ENCODE measurements at places on chromosomes 5 and 9.

- no peaks in the 10 kb centered on the region for H3K4me1 ChIP-seq
- H3K27ac ChIP-seq = no peak overlapping the region
- no peak overlapping the region for H3K4me3 ChIP-seq
- no peak for DNase-seq
Observed at GRCh38 chr5:36389245-36389644, 87.5 kb upstream of the RANBP3L start.

GRCh38 chr5:60700416-60700757, 421 bp upstream of the DEPDC1B start:
- H3K4me3 ChIP-seq = peak overlapping the region; percentile 86
- peaks cover 5% of the 10 kb centered on the region for H3K36me3 ChIP-seq
- DNase-seq = no peak
- peaks cover 16% of the 10 kb centered on the region for H3K4me1 ChIP-seq
- H3K27me3 ChIP-seq = peaks cover 7% of the 10 kb centered on the region

DNA sequence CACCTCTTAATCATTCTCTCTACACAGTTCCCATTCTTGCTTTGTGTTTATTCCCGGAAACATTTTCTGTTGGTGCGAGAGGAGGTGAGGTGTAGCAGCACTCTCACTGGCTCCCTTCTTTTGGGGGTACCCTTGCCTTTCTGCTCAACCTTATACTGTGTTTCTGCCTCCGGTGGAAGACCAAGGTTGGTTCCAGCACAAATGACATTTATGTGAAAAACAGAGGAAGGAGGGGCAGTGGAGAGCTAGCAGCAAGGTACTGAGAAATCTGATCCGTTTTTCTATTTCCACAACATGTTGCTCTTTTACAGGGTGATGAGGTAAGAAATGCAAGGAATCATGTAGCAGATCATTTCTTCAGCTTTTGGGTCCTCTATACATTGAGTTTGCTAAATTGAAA, 648.0 kb upstream of the DMAC1 start:
- H3K4me1 ChIP-seq = no peaks in the 10 kb centered on the region
- H3K27ac ChIP-seq = no peak overlapping the region
- H3K4me3 ChIP-seq = no peak overlapping the region
- H3K36me3 ChIP-seq = no peaks in the 10 kb centered on the region

DNA sequence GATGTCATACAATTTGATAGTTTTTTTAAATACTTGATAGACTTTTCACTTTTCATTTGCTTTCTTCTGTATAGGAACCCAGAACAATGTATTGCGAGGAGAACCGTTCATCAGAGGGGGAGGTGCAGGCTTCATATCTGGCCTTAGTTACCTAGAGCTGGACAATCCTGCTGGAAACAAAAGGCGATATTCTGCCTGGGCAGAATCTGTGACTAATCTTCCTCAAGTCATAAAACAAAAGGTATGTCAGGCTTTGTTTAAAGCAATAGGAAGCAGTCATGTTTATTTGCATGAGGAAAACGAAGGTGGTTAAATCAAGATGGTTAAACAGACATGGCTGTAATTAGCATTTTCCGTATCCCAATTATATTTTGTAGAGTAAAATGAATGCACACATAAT, 46.0 kb downstream of the C7 start:
- no peaks in the 10 kb centered on the region for H3K36me3 ChIP-seq
- no peak for DNase-seq
- H3K4me3 ChIP-seq = no peak overlapping the region
- no peaks in the 10 kb centered on the region for H3K4me1 ChIP-seq

- no peak for DNase-seq
- H3K4me1 ChIP-seq = no peaks in the 10 kb centered on the region
- H3K27me3 ChIP-seq = peaks cover 15% of the 10 kb centered on the region
- no peak overlapping the region for H3K4me3 ChIP-seq
Observed at GRCh38 chr9:86629530-86629929, 275.3 kb upstream of the TUT7 start.

DNA sequence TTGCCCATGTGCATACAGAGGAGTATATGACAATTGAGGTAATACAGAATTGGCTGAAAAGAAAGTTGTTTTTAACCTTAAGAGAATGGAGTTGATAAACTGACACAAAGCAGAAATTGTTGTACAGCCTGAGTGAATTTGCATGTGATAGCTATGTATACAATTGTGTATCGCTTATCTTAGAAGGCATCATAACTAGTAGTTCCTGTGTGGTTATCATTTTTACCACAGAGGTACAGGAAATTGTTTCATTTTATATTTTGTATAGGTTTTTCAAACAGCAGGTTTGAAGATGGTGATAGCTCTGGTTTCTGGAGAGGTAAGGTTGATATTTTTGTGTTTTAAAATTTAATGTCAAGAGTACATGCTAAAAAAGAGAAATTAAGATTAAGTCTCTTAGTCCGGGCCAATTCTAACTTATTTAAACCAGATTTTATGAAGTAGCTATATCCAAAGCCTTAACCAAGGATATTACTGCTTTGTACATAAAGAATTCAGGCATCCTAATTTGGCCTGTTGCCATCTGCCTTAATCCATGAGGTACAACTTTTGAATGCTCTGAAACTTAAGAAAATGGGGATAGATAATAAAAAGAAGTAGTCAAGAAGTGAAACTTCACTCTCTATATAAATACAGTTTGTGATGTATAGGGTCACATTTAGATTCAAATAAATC, 26.0 kb downstream of the DDX4 start:
- H3K36me3 ChIP-seq = no peaks in the 10 kb centered on the region
- H3K4me3 ChIP-seq = no peak overlapping the region
- peaks cover 24% of the 10 kb centered on the region for H3K4me1 ChIP-seq
- H3K27ac ChIP-seq = no peak overlapping the region

DNA sequence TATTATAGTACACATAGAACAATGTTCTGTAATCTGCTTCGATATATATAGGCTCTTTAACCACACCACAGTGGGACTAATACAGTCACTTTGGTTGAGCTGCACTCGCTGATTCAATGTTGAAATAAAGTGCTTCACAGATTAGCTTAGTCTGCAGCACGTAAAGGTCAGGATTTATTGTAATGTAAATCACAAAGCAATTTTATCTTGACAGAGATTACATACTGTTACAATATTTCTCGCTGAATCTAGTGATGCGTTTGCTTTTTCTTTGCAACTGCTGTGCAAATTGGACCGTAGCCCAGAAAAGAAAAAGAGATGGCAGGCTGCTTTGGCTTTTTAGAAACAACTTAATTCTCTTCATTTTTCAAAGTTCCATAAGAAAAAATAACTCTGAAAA, 52.9 kb downstream of the CETN3 start:
- no peak overlapping the region for H3K27ac ChIP-seq
- no peaks in the 10 kb centered on the region for H3K4me1 ChIP-seq
- H3K36me3 ChIP-seq = no peaks in the 10 kb centered on the region
- no peak overlapping the region for H3K4me3 ChIP-seq
- peaks cover 8% of the 10 kb centered on the region for H3K27me3 ChIP-seq
- no peak for DNase-seq

GRCh38 chr9:68690088-68690487, 15.0 kb upstream of the PIP5K1B start:
- H3K4me1 ChIP-seq = no peaks in the 10 kb centered on the region
- DNase-seq = no peak
- H3K27me3 ChIP-seq = peaks cover 48% of the 10 kb centered on the region
- H3K4me3 ChIP-seq = no peak overlapping the region
- H3K27ac ChIP-seq = no peak overlapping the region
- no peaks in the 10 kb centered on the region for H3K36me3 ChIP-seq

GRCh38 chr5:108484035-108484434, 102.1 kb upstream of the FBXL17 start:
- H3K36me3 ChIP-seq = no peaks in the 10 kb centered on the region
- no peak for DNase-seq
- H3K27ac ChIP-seq = no peak overlapping the region

DNA sequence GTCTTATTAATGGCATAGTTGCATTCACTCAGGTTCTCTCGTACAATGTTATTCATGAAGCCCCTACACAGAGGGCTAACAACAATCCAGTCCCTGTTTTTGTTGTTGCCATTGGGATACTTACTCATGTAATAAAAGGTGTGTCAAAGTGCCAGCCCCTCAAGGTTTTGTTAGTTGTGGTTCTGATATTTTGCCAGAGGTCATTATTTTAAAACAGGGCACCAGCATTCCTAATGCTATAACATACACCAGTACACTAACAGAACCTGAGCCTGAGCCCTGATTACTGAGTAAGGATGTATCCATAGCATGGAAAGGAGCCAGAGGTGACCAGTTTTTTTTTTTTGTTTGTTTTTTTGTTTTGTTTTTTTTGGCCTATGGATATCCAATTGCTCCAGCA, 50.2 kb downstream of the SMC2 start:
- peaks cover 52% of the 10 kb centered on the region for H3K36me3 ChIP-seq
- no peak overlapping the region for H3K4me3 ChIP-seq
- no peak for DNase-seq
- H3K27me3 ChIP-seq = no peaks in the 10 kb centered on the region
- no peak overlapping the region for H3K27ac ChIP-seq
- H3K4me1 ChIP-seq = peaks cover 2% of the 10 kb centered on the region

GRCh38 chr9:36820392-36820861, 213.6 kb downstream of the PAX5 start:
- peaks cover 37% of the 10 kb centered on the region for H3K27me3 ChIP-seq
- peaks cover 4% of the 10 kb centered on the region for H3K4me1 ChIP-seq
- no peak overlapping the region for H3K27ac ChIP-seq

GRCh38 chr5:57034201-57034916, 82.4 kb upstream of the MIER3 start:
- H3K27me3 ChIP-seq = no peaks in the 10 kb centered on the region
- H3K36me3 ChIP-seq = no peaks in the 10 kb centered on the region
- no peak overlapping the region for H3K4me3 ChIP-seq
- DNase-seq = no peak
- H3K27ac ChIP-seq = no peak overlapping the region

GRCh38 chr5:40073927-40074326, 605.8 kb upstream of the PTGER4 start:
- no peaks in the 10 kb centered on the region for H3K36me3 ChIP-seq
- no peaks in the 10 kb centered on the region for H3K4me1 ChIP-seq
- H3K27ac ChIP-seq = no peak overlapping the region
- H3K27me3 ChIP-seq = peaks cover 8% of the 10 kb centered on the region

- H3K36me3 ChIP-seq = no peaks in the 10 kb centered on the region
- no peak overlapping the region for H3K4me3 ChIP-seq
- no peak overlapping the region for H3K27ac ChIP-seq
- H3K4me1 ChIP-seq = no peaks in the 10 kb centered on the region
- no peaks in the 10 kb centered on the region for H3K27me3 ChIP-seq
Observed at GRCh38 chr9:119736491-119737454, 367.5 kb upstream of the BRINP1 start.

DNA sequence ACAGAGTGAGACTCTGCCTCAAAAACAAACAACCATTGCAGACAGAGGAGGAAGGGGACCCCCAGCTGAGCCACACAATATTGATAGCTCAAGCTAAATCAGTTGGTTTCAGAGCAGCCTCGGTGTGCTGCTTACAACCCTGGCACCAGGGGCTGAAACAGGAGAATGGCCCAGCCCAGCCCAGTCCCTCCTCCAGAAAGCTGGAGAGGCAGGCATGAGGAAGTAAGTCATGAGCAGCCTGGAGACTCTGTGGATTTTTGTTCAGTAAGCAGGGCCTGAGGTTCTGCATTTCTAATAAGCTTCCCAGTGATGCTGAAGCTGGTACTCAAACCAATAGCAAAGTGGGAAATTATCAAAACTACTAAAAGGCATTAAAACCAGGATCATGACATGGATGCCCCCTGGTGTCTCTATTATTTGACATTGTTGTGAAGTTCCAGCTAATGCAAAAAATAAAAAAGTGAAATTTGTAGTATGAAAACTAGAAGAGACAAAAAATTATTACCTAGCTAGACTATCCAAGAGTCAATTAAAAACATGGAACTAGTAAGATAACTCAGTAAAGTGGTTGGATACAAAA, 14.2 kb downstream of the PRRT1B start:
- H3K27ac ChIP-seq = no peak overlapping the region
- no peaks in the 10 kb centered on the region for H3K36me3 ChIP-seq
- DNase-seq = no peak
- H3K4me1 ChIP-seq = peaks cover 4% of the 10 kb centered on the region
- no peak overlapping the region for H3K4me3 ChIP-seq
- peaks cover 20% of the 10 kb centered on the region for H3K27me3 ChIP-seq

DNA sequence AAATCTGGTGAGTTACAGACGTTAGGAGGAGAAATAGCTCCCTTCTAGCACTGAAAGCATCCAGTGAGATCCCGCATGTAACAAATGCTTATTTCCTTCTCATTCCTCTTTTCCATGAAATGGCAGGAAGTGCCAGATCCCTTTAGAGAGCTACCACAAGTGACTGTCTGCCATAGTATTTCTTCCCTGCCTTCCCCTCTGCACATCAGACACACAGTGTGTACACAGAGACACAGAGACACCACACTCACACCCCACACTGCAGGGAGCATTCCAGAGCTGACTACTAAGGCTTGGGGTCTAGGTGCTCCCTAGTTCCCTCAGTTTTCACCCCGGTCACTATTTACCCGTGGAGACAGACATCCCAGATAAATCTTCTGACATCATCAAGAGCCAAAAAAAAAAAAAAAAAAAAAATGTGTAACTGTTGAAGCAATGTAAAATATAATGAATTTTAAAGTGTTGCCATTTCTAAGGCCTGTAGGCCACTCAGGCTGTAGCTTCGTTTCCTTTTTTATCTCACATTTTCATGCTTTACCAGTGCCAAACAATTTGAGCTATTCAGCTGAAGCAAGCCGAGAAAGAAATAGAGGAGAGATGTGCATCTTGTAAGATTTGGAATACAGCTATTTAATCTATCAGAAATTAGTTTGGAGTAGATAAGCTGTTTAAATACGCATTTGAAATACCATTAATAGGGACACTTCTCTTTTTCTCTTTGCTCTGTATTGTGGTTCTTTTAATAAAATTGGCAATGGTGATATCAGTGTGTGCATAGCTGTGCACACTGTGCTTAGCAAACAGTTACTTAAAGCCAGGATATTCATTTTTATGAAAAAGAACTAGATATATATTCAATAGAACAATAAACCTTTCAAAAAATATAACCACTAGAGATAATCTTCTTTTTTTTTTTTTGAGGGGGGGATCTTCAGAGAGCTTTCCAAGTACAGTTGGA, 405.5 kb downstream of the PDE4D start:
- H3K36me3 ChIP-seq = no peaks in the 10 kb centered on the region
- peaks cover 4% of the 10 kb centered on the region for H3K27me3 ChIP-seq
- H3K27ac ChIP-seq = peak overlapping the region; percentile 12
- DNase-seq = no peak

DNA sequence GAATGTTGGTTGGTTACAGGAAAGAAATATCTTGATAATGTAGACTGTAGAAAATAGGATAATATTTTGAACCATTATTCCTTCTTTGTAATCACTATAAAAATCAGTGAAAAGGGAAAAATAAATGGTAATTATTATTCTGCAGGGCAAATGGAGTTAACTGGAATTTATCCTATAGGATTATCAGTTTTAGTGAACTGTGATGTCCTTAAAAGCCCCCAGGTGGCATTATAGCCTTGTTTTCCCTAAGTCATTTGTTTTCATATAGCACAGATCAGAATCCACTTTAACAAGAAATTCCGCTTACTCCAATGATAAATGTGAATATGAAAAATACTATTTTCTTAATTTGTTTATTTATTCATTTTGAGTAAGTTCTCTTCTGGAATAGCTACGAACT, 26.2 kb upstream of the WDR41 start:
- no peaks in the 10 kb centered on the region for H3K4me1 ChIP-seq
- peaks cover 12% of the 10 kb centered on the region for H3K27me3 ChIP-seq
- H3K4me3 ChIP-seq = no peak overlapping the region
- DNase-seq = no peak
- H3K27ac ChIP-seq = no peak overlapping the region

- H3K4me3 ChIP-seq = no peak overlapping the region
- no peak overlapping the region for H3K27ac ChIP-seq
- no peak for DNase-seq
- no peaks in the 10 kb centered on the region for H3K27me3 ChIP-seq
Observed at GRCh38 chr5:52177193-52177592, 610.5 kb upstream of the ITGA1 start.
